ENCODE measurements at places on chromosomes 6 and 20.

- DNase-seq, result no peak
Observed at GRCh38 chr6:146790561-146791091, 191.9 kb downstream of the ADGB start.

DNA sequence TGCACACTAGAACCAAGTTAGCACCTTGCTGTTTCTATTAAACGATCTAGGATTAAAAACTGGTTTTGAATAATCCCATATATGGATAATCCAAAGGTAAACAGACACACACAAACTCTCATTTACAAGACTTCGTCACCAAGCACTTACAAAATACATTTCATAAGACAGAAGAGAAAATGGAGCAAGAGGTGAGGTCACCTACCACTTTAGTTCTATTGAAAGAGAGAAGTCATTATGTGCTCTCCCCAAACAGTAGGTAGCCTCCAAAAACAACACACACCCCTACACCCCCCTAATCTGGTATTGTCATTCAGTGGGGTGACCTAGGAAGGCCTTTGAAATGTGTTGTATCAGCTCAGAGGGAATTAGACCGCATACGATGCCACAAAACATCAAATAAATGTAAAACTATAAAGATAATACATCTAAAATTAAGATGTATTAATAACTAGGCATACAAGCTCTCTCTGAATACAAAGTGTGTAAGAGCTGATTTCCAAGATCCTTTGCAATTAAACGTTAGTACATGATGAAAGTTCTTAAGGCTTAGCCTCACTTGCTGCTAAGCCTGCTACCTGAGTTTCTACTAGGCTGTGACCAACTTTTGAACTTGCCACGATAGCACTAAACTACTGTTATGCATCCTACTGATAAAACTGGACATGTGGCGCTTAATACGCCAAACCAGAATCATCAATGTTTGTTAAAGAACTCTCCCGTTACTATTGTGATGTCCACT lies 1.6 kb downstream of the SRPK1 start:
- no peak for DNase-seq

GRCh38 chr6:80550748-80551147 lies 444.3 kb downstream of the BCKDHB start:
- no peak for DNase-seq

DNA sequence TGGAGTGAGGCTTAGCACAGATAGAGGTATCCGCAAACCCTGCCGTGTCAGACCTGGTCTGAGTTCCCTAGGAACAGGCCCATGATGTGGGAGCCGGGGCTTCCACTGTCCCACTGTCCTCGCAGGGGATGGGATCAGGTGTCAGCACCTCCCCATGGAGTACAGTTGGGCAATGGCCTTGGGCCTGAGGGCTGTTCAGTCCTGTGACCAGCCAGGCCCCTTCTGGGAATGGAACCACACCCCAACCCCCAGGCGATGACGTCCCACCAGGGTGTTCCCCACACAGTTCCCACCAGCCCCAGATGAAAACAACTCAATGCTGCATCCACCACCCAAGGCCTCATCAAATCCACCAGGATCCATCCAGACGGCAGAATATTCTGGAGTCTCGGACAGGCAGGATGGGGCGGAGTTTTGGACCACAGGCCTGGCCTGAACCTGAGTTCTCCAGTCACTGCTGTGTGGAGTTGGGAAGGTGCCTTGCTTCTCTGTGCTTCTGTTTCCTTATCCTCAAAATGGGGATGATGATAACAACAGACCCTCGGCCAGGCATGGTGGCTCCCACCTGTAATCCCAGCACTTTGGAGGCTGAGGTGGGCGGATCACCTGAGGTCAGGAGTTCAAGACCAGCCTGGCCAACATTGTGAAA lies 62.2 kb downstream of the UBE2V1 start:
- no peak for DNase-seq

GRCh38 chr6:170345662-170346061 lies 39.1 kb downstream of the FAM120B start:
- no peak for DNase-seq

DNA sequence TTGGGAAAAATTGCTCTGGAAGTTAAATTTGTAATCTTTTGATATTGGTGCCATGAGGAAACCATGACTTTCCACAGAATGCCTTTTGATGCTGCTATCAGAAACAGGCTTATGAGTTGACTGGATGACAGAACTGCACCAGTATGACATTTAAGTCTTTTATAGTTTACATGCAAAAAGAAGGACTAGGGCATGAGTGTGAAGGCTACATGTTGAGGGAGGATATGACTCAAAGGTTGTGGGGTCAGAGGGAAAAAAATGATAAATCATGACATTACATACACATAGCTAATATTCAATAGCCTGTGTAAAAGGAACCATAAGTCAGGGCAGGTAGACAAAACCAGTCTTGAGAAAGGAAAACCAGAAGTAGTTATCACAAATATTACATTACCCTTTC lies 182.2 kb downstream of the COL12A1 start:
- DNase-seq, result no peak

- DNase-seq, result no peak
Observed at GRCh38 chr6:17987697-17988421, 424 bp upstream of the KIF13A start.

DNA sequence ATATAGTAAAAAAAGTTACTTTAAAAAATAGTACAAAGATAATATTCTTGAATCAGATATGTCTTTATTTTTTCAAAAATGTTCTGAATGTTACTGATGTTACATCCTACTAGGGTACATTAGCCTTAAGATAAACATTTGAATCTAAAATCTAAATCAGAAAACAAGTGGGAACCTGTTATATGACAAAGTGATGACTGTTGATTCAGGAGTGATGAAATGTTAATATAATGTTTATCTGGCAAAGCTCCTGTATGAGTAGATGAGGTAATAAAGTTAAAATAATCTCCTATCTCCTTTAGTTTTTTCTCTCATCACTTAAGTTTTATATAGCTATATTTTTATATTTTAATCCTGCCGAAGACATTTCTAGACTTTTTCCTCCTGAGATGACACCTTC lies 4.2 kb downstream of the DOP1A start:
- DNase-seq, result no peak

GRCh38 chr20:13085275-13085674 lies 76.5 kb downstream of the SPTLC3 start:
- DNase-seq, result no peak

GRCh38 chr6:69868961-69869360 lies 2.6 kb downstream of the COL19A1 start:
- DNase-seq, result no peak

- no peak for DNase-seq
Observed at GRCh38 chr6:88179692-88180091, 13.5 kb upstream of the CNR1 start.

DNA sequence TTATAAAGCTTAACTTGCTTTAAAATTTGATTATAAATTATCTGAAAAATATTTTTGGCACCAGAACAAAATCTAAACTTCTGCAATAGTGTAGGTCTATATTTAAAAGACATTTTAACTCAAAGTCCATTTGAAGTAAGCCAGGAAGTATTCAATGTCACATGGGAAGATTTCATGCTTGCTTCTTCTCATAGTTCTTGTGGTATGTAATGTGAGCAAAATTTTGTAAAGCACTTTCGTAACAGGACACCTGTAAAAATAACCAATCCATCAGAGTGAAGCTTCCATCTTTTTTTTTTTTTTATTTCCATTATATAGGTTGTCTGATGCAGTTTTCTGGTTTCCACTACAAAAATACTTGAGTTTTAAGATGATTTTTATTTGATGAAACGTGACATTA lies 386.1 kb downstream of the LAMA2 start:
- no peak for DNase-seq

DNA sequence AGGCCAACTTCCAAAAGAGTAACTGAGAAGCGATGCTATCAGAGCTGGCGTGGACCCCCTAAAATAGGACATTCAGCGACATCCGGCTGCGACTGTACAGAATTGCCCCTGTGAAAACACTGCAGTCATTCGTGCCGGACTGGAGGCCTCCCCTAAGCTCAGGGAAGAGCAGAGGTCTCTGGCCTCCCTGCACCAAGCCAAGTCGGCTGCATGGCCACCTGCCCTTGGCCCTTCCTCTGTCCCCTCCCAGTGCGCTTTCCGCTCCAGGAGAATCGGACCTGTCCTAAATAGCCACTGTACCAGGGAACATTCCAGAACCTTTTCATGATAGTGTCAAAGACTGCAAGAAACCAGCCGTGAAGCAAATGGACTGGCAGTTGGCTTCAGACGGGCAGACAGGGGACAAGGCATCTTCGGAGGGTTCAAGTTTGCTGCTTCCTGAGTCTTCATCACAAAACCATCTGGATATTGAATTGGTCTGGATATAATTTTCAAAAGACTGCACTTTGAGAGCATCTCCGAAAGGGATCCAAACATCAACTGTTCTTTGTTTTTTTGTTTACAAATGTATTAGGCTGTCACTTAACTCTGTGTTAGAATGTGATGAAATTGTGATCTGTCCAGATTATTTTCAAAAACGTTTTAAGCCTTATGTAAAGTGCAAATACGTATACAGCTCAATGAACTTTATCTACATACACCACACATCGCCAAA lies 16.5 kb downstream of the SLC2A4RG start:
- DNase-seq, result no peak

DNA sequence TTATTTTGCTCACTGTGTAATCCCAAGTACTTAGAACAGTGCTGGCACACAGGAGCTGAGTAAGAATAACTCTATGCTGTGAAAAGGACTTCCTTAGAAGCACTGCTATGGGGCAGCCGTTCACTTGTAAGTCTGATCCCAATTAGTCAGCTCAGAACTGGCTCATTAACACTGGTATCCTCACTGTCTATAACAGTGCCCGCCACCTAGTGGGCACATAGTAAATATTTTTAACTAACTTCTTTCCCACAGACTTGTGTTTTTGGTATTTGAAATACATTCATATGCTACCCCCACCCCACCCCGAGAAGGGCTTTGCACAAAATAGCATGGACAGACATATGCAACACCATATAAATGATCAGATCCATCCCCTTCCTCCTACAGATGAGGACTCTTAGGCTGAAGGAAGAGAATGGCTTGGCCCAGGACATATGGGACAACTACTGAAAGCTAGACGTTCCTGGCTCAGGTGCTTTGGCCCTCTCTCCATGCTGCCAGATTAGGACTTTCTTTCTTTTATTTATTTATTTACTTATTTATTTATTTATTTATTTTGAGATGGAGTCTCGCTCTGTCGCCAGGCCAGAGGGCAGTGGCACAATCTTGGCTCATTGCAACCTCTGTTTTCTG lies 47.1 kb downstream of the DST start:
- no peak for DNase-seq

DNA sequence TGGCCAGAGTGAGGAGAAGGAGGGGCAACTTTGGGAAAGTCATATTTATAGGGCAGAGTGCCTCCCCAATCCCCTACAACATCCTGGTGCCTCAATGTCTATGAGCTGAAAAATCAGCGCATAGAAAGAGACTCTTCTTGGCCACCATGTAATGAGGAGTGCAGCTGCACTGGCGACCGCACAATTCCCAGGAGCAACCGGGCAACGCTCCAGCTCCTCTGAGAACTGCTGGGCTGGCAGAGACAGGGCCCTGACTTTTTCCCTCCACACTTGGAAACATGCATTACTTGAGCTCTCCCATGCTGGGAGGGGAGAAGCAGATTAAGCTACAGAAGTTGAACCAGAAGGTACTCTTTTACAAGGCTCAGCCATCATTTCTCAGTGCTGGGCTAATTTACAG lies 31.4 kb upstream of the MARCKS start:
- no peak for DNase-seq

DNA sequence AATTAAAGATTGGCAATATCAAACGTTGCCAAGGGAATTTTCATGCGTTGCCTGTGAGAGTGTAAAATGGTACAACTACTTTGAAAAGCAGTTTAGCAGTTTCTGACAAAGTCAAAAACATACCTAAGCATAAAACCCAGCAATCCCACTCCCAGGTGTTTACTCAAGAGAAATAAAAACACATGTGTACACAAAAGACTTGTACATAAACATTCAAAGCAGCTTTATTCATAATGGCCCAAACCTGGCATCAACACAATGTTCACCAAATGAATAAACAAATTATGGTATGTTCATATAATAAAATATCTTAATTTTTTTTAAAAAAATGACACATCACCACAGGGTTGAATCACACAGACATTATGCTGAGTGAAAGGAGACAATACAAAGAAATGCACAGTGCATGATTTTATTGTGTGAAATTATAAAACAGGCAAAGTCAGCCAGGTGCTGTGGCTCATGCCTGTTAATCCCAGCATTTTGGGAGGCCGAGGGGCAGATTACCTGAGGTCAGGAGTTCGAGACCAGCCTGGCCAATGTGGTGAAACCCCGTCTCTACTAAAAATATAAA lies 240.4 kb upstream of the MARCKS start:
- no peak for DNase-seq
